ENCODE measurements at places on chromosomes 12 and 14.

DNA sequence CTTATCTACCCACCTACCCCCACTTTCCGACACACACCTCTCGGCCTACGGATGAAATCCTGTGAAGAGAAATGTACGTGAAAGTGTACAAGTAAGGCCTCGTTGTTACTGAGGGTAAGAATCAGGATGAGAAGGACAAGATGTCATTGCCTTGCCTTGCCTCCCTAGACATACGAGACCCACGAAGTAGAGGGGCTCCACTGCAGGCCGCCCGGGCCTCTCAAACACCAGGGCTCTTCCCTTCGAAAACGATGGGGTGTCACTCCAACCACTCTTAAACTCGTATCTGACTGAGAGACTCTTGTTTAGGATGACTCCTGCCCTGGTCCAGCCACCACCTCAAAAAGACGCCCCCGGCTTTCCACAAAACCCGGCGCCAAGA is 498 bp downstream of the RACGAP1 start:
- DNase-seq, result no peak

- DNase-seq, result no peak
Observed at GRCh38 chr14:23121361-23121771, 2.3 kb upstream of the CEBPE start.

GRCh38 chr12:124422570-124423523 is 128.0 kb downstream of the RFLNA start:
- peak; percentile 10 for DNase-seq

DNA sequence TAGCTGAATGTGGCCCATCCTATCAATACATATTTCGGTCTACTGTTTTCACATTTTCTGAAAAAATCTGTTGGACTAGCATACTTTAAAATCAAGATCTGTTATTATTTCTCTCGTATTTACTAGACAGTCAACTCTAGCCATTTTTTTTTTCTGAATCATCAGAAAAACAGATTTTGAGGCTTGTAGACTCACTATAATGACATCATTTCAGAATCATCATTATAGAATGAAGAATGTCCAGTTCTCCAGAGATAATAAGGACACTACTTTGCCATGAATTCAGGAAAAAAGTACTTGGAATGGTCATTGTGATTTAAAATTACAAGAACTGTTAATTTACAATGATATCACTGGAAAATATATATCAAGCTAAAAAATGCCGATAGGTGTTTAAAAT is 589.8 kb downstream of the KCNH5 start:
- DNase-seq, result no peak

- peak; percentile 6 for DNase-seq
Observed at GRCh38 chr14:36585100-36585499, 2.7 kb upstream of the NKX2-8 start.

DNA sequence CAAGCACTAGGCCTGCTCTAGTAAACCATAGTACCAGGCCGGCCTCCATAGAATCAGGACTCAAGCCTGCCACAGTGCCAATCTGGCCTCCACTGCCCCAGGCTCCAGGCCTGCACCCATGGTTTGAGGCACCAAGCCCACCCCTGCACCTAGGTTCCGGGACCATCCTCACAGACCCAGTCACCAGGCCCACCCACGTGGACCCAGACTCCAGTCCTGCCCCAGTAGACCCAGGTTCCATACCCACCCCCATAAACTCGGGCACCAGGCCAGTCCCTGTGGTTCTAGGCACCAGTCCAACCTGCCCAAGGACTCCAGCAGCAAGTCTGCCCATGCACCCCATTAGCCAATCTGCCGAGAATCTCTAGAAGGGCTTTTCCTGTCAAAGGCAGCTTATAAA is 501.8 kb upstream of the TMPO start:
- no peak for DNase-seq

DNA sequence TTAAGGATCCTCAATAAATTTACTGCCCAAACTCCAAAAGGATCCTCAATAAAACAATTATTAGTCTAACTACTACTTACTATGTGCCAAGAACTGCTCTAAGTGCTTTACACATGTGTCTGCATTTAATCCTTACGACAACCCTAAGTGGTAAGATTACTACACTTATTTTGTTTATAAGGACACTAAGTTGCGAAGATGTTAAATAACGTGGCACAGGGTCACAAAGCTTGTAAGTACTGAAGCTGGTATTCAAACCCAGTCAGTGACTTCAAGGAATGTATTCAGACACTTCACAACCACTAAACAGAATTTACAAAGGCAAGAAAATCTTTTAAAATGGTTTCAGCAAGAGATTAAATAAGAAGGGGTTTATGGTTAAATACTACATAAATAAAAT is 13.0 kb downstream of the FERMT2 start:
- no peak for DNase-seq

DNA sequence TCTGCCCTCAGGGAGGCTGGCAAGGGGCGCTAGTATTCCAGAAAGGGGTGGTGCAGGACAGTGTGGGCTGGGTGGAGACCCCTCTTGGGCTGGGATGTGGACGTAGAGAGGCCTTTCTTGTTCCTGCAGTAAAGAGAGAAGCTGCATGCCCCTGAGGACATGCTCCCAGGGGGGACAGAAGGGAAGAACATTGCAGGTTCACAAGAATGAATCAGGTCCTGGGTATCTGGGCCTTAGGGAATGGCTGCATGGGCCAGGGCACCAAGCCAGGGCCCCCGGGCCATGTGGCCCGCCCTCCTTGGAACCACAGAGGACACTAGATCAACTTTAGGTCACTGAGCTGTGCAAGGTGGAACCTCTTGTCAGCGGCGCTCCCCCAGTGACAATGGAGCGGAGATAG is 51.8 kb downstream of the ZNF664 start:
- DNase-seq, result no peak

- DNase-seq, result no peak
Observed at GRCh38 chr14:65431951-65432350, 19.4 kb downstream of the FUT8 start.

- no peak for DNase-seq
Observed at GRCh38 chr12:122873540-122873939, 22.4 kb downstream of the VPS37B start.

- DNase-seq, result no peak
Observed at GRCh38 chr12:75672200-75672599, 160.8 kb upstream of the KRR1 start.

GRCh38 chr14:75249251-75249957 is 29.2 kb upstream of the FOS start:
- DNase-seq, result no peak

DNA sequence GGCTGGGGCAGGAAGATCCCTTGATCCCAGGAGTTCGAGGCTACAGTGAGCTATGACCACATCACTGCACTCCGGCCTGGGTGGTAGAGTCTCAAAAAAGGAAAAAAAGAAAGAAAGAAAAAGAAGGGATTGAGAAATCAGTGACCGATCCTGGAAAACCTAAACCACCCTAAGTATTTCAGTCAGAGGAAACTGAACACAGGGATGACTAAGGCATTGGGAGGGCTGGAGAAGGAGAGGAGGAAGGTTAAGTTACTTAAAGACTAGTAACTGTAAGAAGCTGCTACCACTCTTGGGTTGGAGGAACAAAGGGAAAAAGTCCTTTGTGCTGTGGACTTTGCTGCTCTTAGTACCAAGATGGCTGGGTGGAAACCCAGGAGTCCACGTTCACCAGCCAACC is 10.6 kb downstream of the HHIPL1 start:
- no peak for DNase-seq

DNA sequence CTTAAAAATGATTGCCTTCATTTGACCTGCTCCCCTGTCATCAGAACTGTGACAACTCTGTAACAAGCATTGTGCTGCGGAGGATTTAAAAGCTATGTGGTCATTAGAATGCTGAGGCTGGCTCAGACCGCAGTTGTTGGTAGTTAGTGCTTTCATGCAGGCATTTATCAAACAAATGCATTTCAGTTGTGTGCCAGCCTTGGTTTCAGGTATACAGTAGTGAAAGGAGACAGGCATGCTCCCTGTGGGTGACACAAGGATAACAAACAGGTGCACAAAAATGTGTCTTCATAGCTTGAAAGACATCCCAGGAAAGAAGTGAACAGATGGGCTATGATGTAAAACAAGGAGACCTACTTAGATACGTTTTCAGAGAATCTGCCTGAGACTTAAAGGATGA is 60.6 kb downstream of the MARK3 start:
- DNase-seq, result no peak

DNA sequence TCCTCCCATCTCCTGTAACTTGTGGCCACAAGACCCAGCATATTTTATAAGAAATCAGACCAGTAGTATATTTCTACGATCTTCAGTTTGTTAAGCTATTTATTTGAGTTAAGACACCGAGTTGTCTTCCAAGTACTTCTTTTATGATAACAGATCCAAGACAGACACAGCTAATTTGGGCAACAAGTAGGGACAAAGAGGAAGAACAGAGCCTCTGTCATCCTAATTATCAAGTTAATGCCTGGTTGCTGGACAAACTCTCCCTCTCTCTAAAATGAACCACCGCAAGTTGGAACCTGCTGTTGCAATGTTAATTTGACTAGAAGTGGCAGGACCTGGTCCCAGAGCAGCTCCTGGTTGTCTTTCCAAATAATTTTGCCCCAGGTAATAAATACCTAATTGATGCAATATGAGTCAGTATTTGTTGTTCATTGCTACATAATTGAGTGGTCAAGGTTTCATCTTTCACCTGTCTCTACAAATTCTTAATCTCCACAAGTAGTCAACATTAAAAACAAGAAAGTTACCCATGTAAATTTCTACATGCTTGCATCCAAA is 323.7 kb downstream of the PAWR start:
- peak; percentile 33 for DNase-seq

- DNase-seq, result peak; percentile 57
Observed at GRCh38 chr12:13559318-13559978, 362.9 kb downstream of the EMP1 start.

DNA sequence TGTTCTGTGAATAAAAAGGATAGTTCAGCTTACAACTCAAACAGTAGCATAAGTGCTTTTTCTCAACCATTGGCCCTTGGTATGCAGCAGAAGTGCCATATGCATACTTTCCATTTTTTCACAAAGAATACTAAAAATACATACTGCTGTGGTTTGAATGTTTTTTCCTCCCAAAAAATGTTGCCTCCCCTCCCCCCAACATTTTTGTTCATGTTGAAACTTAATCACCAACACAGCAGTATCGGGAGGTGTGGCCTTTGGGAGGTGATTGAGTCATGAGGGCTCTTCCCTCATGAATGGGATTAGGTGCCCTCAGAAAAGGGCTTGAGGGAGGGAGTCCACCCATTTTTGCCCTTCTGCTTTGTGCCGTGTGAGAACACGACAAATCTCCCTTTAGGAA is 198.6 kb downstream of the ESR2 start:
- no peak for DNase-seq

GRCh38 chr14:99030454-99030853 is 241.5 kb downstream of the BCL11B start:
- no peak for DNase-seq

GRCh38 chr14:96626916-96627315 is 124.7 kb downstream of the PAPOLA start:
- no peak for DNase-seq

DNA sequence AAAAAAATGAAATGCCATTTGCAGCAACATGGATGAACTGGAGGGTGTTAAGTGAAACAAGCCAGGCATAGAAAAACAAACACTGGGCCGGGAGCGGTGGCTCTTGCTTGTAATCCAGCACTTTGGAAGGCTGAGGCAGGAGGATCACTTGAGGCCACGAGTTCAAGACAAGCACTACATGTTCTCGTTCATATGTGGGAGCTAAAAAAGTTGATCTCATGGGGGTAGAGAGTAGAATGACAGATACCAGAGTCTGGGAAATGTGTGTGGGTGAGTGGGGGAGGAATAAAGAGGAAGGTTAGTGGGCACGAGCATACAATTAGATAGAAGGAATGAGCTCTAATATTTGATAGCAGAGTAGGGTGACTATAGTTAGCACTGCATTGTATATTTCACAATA is 21.5 kb downstream of the CACNA2D4 start:
- no peak for DNase-seq

DNA sequence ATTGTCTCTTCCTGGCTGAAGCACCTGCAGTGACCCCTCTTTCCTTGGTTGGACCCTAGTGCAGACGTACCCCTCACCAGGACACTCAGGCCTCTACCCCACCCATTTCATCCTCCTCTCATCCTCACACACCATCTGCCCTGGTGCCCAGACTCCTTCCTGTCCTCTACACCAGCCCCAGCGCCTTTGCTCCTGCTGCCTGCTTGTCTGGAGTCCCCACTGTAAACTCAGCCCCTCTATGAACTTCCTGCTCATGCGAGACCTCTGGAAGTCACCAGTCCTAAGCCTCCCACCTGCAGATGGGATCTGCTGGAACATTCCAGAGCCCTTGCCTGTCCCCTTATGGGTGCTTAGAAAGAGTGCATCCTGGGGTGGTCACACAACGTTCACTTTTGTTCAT is 242.5 kb downstream of the ADGRD1 start:
- DNase-seq, result no peak

DNA sequence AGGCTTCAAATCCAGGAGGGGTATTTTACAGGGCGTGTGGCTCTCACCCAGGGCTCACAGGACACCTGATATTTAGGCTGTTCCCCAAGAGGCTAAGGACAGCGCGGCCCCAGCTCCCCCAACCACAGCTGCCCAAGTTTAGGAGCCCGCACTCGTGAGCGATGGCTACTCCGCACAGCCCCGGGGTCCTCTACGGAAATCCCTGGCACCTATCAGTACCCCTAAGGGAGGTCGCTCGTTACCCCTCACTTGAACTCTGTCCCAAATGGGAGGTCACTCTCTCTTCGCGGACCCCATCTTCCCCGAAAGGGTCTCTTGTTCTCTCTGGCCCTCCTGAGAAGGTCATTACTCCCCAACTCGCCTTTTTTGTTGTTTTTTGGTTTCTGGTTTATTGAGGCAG is 708 bp upstream of the P2RX4 start:
- DNase-seq, result no peak

All from NCI-H1105 (cell line).